Inflammatory macrophage treated with lipopolysaccharide for 4 hours (primary cell): ENCODE measurements at places on chromosomes 5 and 9.

- DNase-seq, result no peak
Observed at GRCh38 chr9:137787786-137788505, 89.6 kb upstream of the CACNA1B start.

- no peak for DNase-seq
Observed at GRCh38 chr9:12915366-12915954, 140.6 kb downstream of the LURAP1L start.

- no peak for DNase-seq
Observed at GRCh38 chr5:74567411-74567995, 73.0 kb downstream of the ENC1 start.

GRCh38 chr5:50963971-50964745, 297.7 kb downstream of the PARP8 start:
- no peak for DNase-seq

- DNase-seq, result no peak
Observed at GRCh38 chr5:42022383-42022972, 97.4 kb downstream of the FBXO4 start.

GRCh38 chr5:179258001-179258921, 87.0 kb downstream of the ADAMTS2 start:
- DNase-seq, result no peak

- DNase-seq, result no peak
Observed at GRCh38 chr5:102800427-102800826, 45.3 kb downstream of the PAM start.

- DNase-seq, result peak; percentile 30
Observed at GRCh38 chr9:98774746-98775145, 21.6 kb downstream of the ANKS6 start.

GRCh38 chr9:106947106-106947900, 84.3 kb downstream of the ZNF462 start:
- DNase-seq, result no peak

GRCh38 chr5:143102411-143102810, 301.1 kb downstream of the NR3C1 start:
- DNase-seq, result no peak

DNA sequence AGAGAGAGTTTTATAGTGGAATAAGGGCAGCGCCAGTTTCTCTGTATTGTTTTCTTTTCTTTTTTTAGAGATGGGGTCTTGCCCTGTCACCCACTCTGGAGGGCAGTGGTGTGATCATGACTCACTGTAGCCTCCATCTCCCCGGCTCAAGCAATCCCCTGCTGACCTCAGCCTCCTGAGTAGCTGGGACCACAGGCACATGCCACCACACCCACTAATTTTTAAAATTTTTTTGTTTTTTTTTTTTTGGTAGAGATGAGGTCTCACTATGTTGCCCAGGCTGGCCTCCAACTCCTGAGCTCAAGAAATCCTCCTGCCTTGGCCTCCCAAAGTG, 119.0 kb downstream of the PIK3R1 start:
- DNase-seq, result peak; percentile 52
